ENCODE measurements at places on chromosomes 13 and 19. TPM values are rescaled to one million over a fixed set of nuclear protein-coding genes. Genes with fewer than 3 reads are reported as not detected.
A peak's percentile ranks its signal among the peaks of the same experiment; 100 is the strongest.

The RASA3 gene
- total RNA-seq, result 12.1 TPM

The C1QTNF9 gene
- total RNA-seq, result not detected

The ZNF442 gene
- 0.44 TPM for total RNA-seq

The SERP2 gene
- total RNA-seq, result not detected

The HSH2D gene
- not detected for total RNA-seq

The MYO16 gene
- total RNA-seq, result not detected

The ENOX1 gene
- total RNA-seq, result 1.5 TPM

The KLK1 gene
- total RNA-seq, result 0.88 TPM

The HS6ST3 gene
- 0.05 TPM for total RNA-seq

The GIPR gene
- total RNA-seq, result not detected

The C19orf18 gene
- total RNA-seq, result not detected

The CYP4F22 gene
- total RNA-seq, result not detected

The STOML3 gene
- total RNA-seq, result not detected

The LGI4 gene
- total RNA-seq, result not detected

The CEACAM20 gene
- total RNA-seq, result not detected

DNA sequence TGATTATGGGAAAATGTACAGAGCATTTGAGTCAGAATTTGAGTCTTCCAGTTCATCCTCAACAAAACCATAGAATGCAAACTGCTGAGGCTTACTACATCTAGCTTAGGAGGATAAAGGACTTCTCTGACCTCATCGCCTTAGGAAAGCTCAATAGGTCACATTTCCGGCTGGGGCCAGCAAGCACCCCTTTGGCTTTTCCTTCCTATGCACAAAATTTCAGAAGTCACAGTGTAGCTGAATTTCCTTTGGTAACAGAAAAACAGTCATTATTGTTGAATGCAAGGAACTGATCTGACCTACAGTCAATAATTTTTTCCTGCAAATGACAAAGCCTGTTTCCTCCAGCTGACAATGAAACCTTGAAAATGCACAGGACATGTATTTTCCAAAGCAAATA, 32.8 kb upstream of the LRCH1 start:
- H3K27me3 ChIP-seq, result peaks cover 65% of the 10 kb centered on the region
- DNase-seq, result no peak
- H3K27ac ChIP-seq, result no peak overlapping the region
- no peaks in the 10 kb centered on the region for H3K4me1 ChIP-seq
- no peaks in the 10 kb centered on the region for H3K36me3 ChIP-seq

DNA sequence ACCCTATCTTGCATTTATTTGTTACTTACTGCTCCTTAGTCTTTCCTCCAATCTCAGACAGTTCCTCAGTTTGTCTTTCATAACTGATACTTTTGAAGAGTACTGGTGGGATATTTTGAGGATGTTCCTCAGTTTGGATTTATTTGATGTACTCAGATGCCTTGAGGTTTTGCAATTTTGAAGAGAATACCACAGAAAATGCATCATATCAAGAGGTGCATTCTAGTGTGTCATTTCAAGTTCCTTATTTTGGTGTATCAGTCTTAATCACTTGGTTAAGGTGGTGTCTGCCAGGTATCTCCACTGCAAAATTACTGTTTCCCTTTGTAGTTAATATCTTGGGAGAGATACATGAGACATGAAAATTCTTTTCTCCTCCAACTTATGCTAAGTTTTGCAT, 75.1 kb downstream of the URI1 start:
- no peaks in the 10 kb centered on the region for H3K4me1 ChIP-seq
- no peak overlapping the region for H3K4me3 ChIP-seq
- peaks cover 46% of the 10 kb centered on the region for H3K36me3 ChIP-seq
- DNase-seq, result no peak

DNA sequence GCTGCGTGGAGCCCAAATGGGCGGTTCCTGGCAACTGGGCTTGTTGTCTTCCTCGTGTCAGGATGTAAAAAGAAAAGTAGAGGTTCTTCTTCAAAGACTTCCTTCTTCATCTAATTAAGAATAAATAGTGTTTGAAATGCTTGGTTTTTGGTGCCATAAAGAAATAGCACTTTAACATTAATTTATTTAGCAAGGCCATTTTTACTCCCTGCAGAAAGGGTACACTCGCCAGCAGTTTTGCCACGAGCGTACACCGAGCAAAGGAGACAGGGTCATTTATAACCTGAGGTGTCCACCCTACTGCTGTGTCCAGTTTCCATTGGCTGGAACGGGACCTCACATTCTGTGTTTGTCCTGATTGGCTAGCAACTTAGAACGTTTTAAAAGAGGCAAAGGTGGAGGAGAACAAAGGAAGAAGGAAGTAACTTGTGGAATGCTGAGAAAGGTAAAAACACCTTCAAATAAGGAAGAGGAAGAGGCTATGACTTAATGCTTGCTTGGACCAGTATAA, 21.8 kb upstream of the OR10H1 start:
- H3K4me1 ChIP-seq, result peaks cover 12% of the 10 kb centered on the region
- peak overlapping the region; percentile 79 for H3K27ac ChIP-seq
- no peaks in the 10 kb centered on the region for H3K27me3 ChIP-seq
- no peak for DNase-seq
- H3K4me3 ChIP-seq, result peak overlapping the region; percentile 67
- H3K36me3 ChIP-seq, result no peaks in the 10 kb centered on the region

DNA sequence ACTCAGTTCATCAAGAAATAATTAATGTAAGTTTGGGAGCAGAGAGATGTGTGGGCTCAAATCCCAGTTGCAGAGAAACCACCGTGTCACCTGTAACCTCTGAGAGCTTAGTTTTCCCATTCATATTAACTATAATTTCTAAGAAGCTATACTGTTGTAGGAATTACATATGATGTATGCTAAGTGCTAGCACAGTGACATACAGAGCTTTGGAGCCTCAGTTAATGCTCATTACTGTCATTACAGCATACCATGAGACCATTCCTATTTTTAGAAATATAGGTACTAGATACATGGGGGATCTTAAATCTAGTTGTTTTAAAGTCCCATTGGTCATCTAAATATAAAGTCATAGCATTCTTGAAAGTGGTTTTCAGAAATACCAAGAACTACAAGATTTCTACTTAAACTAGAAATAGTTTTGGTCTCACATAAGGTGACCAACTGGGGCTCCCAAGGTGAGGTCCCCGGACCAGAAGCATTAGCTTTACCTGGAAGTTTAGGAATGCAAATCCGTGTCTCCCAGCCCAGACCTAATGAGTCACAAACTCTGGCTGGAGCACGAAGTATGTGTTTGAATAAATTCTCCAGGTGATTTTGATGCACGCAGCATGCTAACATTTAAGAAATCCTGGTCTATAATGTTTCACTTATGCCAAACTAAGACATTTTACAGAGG, 144.6 kb downstream of the LACC1 start:
- no peaks in the 10 kb centered on the region for H3K4me1 ChIP-seq
- H3K27me3 ChIP-seq, result no peaks in the 10 kb centered on the region
- H3K4me3 ChIP-seq, result no peak overlapping the region
- H3K27ac ChIP-seq, result no peak overlapping the region
- H3K36me3 ChIP-seq, result no peaks in the 10 kb centered on the region

DNA sequence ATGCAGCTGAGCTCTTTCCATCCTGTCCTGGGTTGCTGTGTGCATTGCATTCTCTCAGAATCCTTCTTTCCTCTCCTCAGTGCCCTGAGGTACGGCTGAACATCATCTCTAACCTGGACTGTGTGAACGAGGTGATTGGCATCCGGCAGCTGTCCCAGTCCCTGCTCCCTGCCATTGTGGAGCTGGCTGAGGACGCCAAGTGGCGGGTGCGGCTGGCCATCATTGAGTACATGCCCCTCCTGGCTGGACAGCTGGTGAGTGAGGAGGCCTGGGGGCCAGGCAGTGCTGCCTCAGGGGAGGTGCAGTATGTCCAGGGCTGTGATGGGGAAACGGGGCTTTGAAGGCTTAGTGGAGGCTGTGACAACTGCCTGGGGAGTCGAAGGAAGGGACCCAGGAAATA, 29.8 kb downstream of the PPP2R1A start:
- H3K4me1 ChIP-seq, result peaks cover 5% of the 10 kb centered on the region
- no peak overlapping the region for H3K4me3 ChIP-seq
- no peak for DNase-seq
- no peaks in the 10 kb centered on the region for H3K27me3 ChIP-seq
- peaks cover 98% of the 10 kb centered on the region for H3K36me3 ChIP-seq
- H3K27ac ChIP-seq, result no peak overlapping the region

- H3K27me3 ChIP-seq, result no peaks in the 10 kb centered on the region
- H3K4me1 ChIP-seq, result no peaks in the 10 kb centered on the region
- DNase-seq, result no peak
- no peaks in the 10 kb centered on the region for H3K36me3 ChIP-seq
- H3K4me3 ChIP-seq, result no peak overlapping the region
These were observed 28.6 kb upstream of the ZNF492 start for GRCh38 chr19:22605275-22606211.

GRCh38 chr19:41302624-41303351, 7.2 kb upstream of the CCDC97 start:
- no peak overlapping the region for H3K4me3 ChIP-seq
- no peak overlapping the region for H3K27ac ChIP-seq
- H3K36me3 ChIP-seq, result peaks cover 92% of the 10 kb centered on the region
- H3K27me3 ChIP-seq, result no peaks in the 10 kb centered on the region

DNA sequence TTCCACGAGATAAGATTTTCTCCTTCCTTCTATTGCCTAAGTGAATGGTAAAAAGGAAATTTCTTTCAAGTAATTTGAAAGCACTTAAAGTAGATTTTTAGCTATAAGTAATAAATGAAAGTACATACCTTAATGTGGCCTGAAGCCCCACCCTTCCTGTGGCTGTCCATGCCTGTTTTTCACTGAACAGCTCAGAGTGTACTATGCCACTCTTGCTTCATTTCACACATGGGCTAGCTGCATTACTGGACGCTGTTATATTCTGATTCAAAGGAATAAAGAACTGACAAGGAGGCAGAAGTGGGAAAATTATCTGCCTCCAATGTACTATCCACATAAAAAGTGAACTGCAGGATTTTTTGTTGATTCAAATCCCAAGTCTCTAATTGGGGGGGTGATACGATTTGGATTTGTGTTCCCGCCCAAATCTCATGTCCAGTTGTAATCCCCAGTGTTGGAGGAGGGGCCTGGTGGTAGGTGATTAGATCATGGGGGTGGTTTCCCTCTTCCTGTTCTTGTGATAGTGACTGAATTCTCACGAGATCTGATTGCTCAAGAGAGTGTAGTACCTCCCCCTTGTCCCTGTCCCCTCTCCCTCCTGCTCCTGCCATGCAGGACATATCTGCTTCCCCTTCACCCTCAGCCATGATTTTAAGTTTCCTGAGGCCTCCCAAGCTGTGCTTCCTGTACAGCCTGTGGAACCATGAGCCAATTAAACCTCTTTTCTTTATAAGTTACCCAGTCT, 154.7 kb upstream of the SGCG start:
- H3K4me3 ChIP-seq, result peak overlapping the region; percentile 46
- H3K27ac ChIP-seq, result peak overlapping the region; percentile 93
- H3K4me1 ChIP-seq, result peaks cover 13% of the 10 kb centered on the region
- DNase-seq, result peak; percentile 3
- no peaks in the 10 kb centered on the region for H3K36me3 ChIP-seq

GRCh38 chr19:3269916-3270671, 45.6 kb downstream of the CELF5 start:
- no peak overlapping the region for H3K4me3 ChIP-seq
- H3K27me3 ChIP-seq, result peaks cover 57% of the 10 kb centered on the region
- H3K27ac ChIP-seq, result no peak overlapping the region
- H3K36me3 ChIP-seq, result no peaks in the 10 kb centered on the region

GRCh38 chr19:18007917-18008673, at the start of gene ARRDC2:
Gene ARRDC2 (plus strand): TSS chr19:18008170. CDS start chr19:18008311, 141 bp downstream.
- H3K27ac ChIP-seq, result peak within 1 kb of the TSS; percentile 23
- H3K4me3 ChIP-seq, result peak within 1 kb of the TSS; percentile 70
- peaks cover 58% of the 10 kb centered on the region for H3K36me3 ChIP-seq
- H3K4me1 ChIP-seq, result peaks cover 16% of the 10 kb centered on the region

DNA sequence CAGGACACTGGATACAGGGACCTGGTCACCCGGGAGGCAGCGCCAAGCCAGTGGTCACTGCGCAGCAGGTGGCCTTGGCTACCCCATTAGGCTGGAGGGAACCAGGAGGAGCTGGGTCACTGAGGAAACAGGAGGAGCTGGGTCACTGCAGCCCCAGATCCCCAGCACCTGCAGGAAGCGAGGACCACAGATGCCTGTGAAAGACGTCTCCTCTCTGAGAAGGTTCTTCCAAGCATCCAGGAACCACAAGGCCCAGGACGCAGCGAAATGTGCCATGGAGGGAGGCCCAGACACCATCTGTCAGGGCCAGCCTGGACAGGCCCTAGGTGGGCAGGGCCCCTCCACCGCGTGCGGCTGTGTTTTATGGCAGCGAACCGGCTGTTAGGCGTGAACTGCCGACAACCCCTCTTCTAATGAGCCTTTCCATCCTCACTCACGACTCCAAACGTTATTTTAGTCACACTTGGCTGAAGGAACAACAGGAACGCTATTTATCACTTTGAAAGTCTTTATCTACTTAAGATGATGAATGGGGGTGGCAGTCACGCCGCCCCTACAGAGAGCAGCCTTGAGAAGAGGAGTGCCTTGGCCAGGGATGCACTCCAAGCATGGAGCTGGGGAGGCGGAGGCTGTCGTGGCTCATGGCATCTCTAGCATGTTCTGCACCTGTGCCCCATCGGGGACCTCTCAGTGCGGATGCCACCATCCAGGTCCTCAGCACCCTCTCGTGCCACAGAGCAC, 53.3 kb downstream of the CEBPG start:
- H3K36me3 ChIP-seq, result no peaks in the 10 kb centered on the region
- H3K27me3 ChIP-seq, result peaks cover 12% of the 10 kb centered on the region
- DNase-seq, result no peak
- H3K4me3 ChIP-seq, result no peak overlapping the region

- H3K4me3 ChIP-seq, result no peak overlapping the region
- no peak overlapping the region for H3K27ac ChIP-seq
- H3K4me1 ChIP-seq, result peaks cover 22% of the 10 kb centered on the region
- peaks cover 82% of the 10 kb centered on the region for H3K27me3 ChIP-seq
These were observed 1.5 kb downstream of the GSX1 start for GRCh38 chr13:27793507-27794367.

GRCh38 chr13:74110053-74110452, 24.2 kb downstream of the KLF12 start:
- H3K4me3 ChIP-seq, result no peak overlapping the region
- no peaks in the 10 kb centered on the region for H3K27me3 ChIP-seq
- H3K36me3 ChIP-seq, result no peaks in the 10 kb centered on the region
- H3K4me1 ChIP-seq, result peaks cover 12% of the 10 kb centered on the region
- peak; percentile 13 for DNase-seq

DNA sequence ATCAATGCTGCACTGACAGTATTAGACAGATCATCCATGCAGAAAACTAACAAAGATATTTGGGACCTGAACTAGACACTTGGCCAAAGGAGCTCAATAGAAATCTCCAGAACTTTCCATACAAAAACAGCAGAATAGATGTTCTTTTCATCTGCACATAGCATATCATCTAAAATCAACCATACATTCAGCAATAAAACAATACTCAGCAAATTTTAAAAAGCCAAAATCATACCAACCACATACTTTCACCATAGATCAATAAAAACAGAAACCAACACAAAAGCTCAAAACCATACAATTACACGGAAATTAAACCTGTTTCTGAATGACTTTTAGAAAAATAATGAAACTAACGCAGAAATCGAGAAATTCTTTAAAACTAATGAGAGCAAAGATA, 592.6 kb downstream of the SLITRK5 start:
- no peak for DNase-seq
- no peak overlapping the region for H3K27ac ChIP-seq
- no peaks in the 10 kb centered on the region for H3K4me1 ChIP-seq
- no peaks in the 10 kb centered on the region for H3K36me3 ChIP-seq
- H3K27me3 ChIP-seq, result no peaks in the 10 kb centered on the region

GRCh38 chr13:95924389-95924994, 128.7 kb downstream of the UGGT2 start:
- DNase-seq, result peak; percentile 89
- peak overlapping the region; percentile 59 for H3K27ac ChIP-seq
- H3K27me3 ChIP-seq, result no peaks in the 10 kb centered on the region
- H3K36me3 ChIP-seq, result peaks cover 25% of the 10 kb centered on the region
- H3K4me1 ChIP-seq, result peaks cover 7% of the 10 kb centered on the region
- H3K4me3 ChIP-seq, result no peak overlapping the region

GRCh38 chr19:6470173-6470572, 6.1 kb downstream of the CRB3 start:
- no peak for DNase-seq
- peaks cover 12% of the 10 kb centered on the region for H3K36me3 ChIP-seq
- no peaks in the 10 kb centered on the region for H3K27me3 ChIP-seq
